ENCODE measurements at places on chromosomes 2 and 18.

GRCh38 chr2:70991142-70991541 lies 3.5 kb downstream of the TEX261 start:
- no peak for DNase-seq

DNA sequence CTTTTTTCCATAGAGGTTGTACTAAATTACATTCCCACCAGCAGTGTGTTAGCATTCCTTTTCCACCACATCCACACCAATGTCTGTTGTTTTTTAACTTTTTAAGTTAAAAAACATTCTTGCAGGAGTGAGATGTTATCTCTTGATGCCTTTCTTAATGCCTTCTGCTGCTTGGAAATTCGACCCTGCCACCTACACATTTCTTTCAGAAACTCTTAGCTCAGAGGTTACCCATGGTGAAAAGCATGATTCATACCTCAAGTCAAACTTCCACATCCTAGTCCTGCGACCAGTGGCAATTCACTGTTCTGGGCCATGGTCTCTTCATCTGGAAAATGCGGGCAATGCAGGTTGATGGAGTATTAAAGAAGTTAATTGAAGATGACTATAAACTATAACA lies 12.7 kb upstream of the HNMT start:
- DNase-seq: no peak

DNA sequence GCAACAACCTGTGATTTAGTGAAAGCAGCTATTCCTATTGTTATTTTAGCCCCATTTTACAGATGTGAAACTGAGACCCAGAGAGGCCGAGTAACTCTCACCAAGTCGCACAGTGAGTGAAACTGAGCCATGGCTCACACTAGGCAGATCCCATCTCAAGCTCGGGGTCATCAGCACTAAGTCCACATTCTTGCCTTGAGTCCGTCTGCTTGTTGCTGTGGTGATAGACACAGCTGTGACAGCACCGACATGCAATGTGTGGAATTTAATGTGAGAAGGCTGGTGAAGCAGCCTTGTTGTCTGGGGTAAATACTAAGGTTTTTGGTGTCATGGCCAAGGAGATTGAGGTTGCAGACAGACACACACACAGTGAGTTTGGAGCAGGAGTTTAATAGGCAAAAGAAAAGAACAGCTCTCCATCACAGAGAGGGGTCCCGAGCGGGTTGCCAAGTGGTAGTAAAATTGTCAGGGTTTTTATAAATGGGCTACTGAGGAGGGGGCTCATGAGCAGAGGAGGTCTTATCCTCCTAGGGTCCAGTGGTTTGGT lies 40.2 kb upstream of the GMCL1 start:
- no peak for DNase-seq

GRCh38 chr2:150853263-150853662 lies 365.8 kb upstream of the RND3 start:
- DNase-seq: no peak

DNA sequence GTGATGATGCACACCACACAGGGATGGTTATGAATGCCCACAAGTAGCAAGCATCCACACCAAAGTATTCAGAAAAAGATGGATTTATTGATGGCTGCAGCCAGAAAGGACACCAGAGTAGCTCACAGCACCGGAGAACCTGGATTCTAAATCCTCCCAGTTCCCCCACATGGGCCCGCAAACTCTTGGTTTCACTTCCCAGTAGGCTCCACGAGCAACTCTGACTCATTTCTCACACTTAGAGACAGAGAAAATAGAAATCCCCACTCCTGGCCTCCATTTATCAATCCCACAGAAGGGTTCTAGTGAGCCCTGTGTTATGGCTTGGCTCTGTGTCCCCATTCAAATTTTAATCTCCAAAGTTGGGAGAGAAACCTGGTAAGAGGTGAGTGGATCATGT lies 426.7 kb upstream of the MYT1L start:
- DNase-seq: no peak

DNA sequence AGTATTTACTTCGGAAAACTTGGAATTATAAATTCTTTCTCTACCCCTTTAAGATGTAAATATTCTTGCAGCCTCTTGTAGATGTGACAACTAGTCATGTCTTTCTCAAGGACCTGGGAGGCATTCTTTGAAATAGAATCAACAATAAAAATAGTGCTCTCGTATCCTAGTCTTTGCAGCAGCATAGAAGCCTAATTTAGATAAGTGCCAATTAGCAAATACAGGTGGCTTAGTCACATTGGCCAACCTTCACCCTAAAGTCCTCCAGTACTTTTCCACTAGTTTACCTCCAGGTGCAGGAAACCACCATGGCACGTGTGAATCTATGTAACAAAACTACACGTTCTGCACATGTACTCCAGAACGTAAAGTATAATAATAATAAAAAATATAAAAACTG lies 3.5 kb upstream of the ZSWIM2 start:
- DNase-seq: no peak

DNA sequence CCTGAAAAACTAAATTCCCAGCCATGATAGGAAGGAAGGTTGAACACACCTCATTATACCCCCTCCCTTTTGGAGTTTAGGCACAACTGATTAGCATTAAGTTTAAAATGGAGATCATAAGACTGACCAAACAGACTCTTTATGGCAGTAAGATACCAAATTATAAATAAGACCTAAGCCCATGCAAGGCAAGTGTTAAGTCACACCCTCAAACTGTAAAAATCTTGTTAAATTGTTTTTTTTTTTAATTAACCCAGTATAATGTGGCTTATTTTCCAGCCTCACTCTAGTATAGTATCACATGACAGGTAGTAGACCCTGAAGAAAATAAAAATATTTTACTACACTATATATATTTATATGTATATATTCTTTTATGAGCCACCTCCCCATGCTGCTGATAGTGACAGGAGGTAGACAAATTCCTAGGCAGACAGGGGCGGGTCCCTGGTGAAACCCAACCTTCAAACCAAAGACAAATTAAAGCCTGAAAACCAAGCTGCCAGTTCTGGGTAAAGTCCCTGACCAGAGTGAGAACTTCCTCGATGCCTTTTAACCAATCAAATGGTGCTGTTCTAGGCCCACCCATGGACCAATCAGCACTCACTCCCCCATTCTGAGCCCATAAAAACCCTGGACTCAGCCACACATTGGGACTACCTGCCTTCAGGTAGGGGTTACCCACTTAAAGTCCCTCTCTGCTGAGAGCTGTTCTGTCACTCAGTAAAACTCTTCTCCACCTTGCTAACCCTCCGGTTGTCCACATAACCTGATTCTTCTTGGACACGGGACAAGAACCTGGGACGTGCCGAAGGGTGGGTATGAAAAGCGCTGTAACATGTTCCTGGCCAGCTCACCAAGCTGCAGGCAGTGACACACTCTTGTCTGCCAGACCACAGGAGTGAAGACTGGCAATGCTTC lies 123.9 kb upstream of the B3GNT2 start:
- no peak for DNase-seq

GRCh38 chr2:180933332-180933731 lies 47.1 kb upstream of the UBE2E3 start:
- DNase-seq: no peak

DNA sequence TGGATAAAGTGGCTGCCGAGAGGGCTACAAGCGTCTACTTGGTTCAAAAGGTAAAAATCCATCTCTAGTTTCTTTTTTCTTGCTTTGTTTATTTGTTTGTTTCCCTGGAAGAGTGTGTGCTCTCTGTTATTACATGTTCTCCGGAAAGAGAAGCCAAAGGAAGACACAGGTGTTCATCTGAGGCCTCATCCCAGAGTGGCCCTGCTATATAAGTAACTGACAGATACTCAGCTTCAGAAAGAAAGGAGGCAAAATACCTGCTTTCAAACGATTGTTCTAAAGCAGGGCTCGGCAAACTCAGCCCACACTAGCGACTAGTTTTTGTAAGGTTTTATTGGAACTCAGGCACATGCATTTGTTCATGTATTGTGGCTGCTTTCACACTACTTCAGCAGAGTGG lies 140.0 kb upstream of the ALPP start:
- DNase-seq: no peak

- DNase-seq: no peak
Observed at GRCh38 chr2:223762853-223763252, 74.5 kb downstream of the AP1S3 start.

- no peak for DNase-seq
Observed at GRCh38 chr2:75123876-75124275, 75.4 kb downstream of the TACR1 start.

- no peak for DNase-seq
Observed at GRCh38 chr2:43265001-43265400, 38.6 kb upstream of the ZFP36L2 start.

DNA sequence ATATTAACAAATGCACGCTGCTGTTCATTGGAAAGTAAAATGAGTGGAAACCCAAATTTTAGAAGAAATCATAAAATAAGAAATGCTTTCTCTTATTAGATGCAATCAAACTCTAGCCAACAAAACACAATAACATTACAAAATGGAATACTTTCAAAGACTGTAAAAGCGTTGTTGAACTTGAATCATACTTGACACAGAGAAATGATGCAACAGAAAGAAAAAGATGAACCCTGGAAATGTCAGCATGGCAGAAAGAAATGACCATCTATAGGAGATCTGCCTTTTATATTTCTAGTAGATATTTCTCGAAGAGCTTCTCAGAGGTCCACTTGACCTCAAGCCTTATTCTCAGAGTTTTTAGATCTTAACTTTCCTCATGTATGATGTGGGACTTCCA lies 170.6 kb upstream of the MEIS1 start:
- no peak for DNase-seq

DNA sequence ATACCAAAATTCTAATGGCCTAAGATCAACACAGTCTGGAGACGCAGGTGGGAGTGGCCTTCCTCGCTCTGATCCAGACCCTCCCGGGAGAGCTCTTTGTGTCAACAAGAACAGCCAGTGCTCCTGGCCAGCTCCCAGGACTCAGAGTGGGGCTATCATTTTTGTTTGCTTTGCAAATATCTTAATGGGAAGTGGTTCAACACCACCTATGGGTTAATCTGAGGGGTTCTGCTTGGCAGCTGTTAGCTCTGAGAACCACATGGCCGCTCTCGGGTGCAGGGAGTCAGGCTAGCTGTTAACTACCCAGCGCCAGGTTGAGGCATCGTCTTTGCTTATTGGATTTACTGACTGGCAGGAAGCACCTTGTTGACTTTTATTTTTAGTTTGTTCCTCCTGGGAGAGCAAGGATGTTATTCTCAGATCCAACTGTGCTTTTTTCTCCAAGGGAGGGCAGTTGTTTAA lies 184.8 kb upstream of the SP5 start:
- DNase-seq: no peak

GRCh38 chr2:95158891-95159619 lies 593 bp downstream of the ZNF514 start:
- peak; percentile 12 for DNase-seq

- DNase-seq: no peak
Observed at GRCh38 chr2:129233751-129234406, 745.6 kb upstream of the RAB6C start.

GRCh38 chr2:216554755-216555154 lies 56.1 kb downstream of the RPL37A start:
- DNase-seq: no peak

DNA sequence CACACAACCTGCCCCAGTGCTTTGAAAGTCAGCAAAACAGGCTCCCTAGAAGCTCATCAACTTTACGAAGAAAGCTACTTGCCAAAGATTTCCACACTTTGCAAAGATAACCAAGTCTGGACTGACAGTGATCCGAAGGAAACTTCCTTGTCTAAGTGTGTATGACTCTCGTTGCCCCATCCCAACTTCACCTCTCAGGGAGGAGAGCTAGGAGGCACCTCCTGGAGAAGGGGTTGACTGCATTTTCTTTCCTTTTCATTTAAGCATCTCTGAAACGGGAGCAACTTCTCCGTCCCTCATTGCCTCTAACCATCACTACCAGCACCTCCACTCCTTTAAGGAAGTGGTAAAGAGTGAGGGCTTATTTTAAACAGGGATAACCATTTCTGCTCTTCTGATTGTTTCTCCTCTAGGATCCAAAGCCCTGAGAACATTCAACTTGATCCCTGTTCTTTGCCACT lies 7.0 kb downstream of the ZEB2 start:
- DNase-seq: no peak

GRCh38 chr18:75923169-75923568 lies 495.7 kb upstream of the SMIM21 start:
- DNase-seq: no peak

DNA sequence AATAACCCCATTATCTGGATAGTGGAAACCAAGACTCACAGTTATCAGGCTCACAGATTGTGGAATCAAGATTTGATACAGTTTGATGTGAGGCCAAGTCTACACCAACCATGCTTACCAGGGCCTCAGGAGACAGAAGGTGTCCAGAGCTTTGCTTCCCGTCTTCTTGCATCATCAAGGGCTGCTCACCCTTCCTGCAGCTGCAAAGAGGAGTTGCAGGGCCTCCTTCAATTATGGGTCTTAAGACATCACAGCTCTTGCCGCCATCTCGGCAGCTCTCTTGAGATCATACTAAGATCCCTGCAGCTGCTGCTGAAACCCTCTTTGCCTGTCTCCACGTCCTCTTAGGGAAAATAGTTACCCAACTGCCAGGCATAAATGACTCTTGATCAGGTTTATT lies 176.0 kb downstream of the MGAT5 start:
- no peak for DNase-seq

DNA sequence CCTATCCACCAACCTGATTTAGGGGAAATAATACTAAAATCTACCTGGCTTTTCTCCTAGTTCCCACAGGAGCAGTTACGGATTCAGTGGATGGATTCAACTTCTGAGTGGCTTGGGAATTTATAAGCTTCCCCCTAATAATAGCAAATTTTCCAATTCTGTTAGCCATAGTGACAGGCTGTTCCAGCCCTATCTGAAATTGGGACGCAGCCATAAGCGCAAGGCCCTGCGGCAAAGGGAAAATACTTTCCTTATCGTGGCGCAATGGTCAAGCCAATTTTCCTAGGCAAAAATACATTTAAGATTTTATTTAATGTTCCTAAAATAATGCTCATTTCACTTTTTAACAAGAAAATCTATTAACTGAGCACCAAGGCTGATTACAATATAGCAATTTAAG lies 49.7 kb downstream of the CDH2 start:
- no peak for DNase-seq

GRCh38 chr2:69961496-69961895 lies at the start of gene ASPRV1:
ASPRV1 (minus strand) TSS chr2:69961631; CDS start chr2:69961436, 195 bp downstream.
- peak; percentile 78 for DNase-seq

DNA sequence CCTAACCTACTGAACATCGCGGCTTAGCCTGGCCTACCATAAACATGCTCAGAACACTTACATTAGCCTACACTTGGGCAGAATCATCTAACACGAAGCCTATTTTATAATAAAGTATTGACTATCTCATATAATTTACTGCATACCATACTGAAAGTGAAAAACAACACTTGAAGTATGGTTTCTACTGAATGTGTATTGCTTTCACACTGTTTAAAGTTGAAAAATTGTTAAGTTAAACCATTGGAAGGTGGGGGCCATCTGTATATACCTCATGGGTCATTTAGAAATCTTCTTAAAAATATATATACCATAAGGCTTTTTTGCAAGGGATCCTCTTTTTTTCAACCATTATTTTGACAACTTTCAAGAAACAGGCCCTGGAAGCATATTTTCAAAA lies 16.5 kb downstream of the RNF149 start:
- no peak for DNase-seq

DNA sequence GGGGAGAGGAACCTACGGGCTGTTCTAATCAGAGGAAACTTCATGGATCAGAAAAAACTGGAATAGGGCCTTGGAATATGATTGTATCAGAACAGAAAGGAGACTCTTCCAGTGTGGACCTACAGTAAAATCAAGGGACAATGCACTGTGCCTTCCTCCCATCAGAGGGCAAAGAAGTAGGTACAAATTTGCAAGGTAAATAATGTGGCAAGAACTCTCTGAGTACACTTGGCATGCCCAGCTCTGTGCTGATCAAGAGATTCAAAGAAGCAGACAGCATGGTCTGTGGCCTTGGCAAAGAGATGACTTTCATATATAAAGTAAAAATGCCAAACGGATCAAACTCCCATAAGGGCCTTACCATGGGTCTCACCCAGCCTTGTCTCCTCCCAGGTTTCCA lies 242.6 kb upstream of the OSR1 start:
- no peak for DNase-seq

All from substantia nigra (tissue), 51 donors.